ENCODE measurements at places on chromosomes 7 and 10. TPM values are rescaled to one million over a fixed set of nuclear protein-coding genes. Genes with fewer than 3 reads are reported as not detected.

- no peaks in the 10 kb centered on the region for H3K36me3 ChIP-seq
- H3K27ac ChIP-seq: peak overlapping the region; percentile 78
- no peaks in the 10 kb centered on the region for H3K4me1 ChIP-seq
- H3K4me3 ChIP-seq: peak overlapping the region; percentile 31
- no peaks in the 10 kb centered on the region for H3K27me3 ChIP-seq
- peak; percentile 84 for DNase-seq
These were observed 111.1 kb downstream of the TNS3 start for GRCh38 chr7:47470567-47471357.

- peak; percentile 7 for DNase-seq
- no peak overlapping the region for H3K27ac ChIP-seq
- no peaks in the 10 kb centered on the region for H3K4me1 ChIP-seq
- H3K36me3 ChIP-seq: no peaks in the 10 kb centered on the region
- H3K27me3 ChIP-seq: no peaks in the 10 kb centered on the region
These were observed 147.9 kb upstream of the FAM20C start for GRCh38 chr7:44541-44896.

- DNase-seq: no peak
- no peak overlapping the region for H3K4me3 ChIP-seq
- no peaks in the 10 kb centered on the region for H3K36me3 ChIP-seq
- H3K27me3 ChIP-seq: no peaks in the 10 kb centered on the region
These were observed 323.0 kb upstream of the PODXL start for GRCh38 chr7:131879424-131879823.

DNA sequence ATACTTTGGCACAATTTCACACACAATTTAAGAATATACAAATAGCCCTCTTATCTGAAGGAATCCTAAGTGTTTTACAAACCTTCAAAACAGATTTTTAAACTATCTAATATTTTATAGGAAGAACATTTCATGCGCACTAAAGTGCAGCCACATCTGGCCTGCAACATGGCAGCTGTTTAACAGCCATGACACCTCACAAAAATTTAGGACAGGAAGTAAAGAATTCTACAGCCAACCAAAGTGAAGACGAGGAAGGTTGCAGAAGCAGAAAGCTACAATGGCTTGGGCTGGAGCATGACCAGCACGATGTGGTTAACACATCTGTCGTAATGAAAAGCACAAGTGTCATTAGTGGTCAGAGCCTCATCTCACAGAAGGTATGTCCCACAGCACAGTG lies 238.1 kb downstream of the HPSE2 start:
- H3K27me3 ChIP-seq: no peaks in the 10 kb centered on the region
- H3K4me3 ChIP-seq: no peak overlapping the region
- no peak overlapping the region for H3K27ac ChIP-seq
- no peaks in the 10 kb centered on the region for H3K36me3 ChIP-seq

DNA sequence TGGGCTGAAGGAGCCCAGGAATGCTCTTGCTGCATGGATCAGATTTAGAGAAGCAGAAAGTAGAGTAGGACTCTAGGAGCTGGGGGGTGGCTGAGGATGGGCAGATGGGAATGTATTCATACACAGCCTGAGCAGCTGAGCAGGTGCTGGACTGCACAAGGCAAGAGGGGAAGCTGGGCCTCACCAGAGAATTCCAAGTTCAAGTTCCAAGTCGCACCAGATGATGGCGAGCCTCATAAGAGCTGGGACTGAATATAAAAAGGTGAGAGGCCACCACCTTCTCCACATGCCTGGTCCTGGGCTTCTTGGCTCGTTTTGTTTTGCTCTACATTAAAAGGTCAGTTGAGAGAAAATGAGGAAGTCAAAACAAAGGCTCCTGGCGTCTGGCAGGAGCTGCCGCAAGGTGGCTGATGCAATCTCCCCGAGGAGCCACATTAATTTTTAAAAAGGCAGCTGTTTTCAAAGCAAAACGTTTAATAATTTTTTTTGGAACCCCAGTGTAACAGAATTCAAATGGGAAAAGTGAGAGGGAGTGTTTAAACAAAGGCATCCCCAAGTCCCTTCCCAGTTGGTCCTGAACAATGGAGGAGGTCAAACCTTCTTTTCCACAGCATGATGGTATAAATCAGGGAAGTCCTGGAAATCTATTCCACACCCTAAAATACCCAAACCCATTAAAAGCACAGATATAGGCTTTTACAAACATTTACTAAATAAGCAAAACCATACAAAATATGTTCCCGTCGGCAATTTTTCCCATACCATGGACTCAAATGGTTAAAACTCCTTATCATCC lies 9.5 kb downstream of the CYREN start:
- H3K36me3 ChIP-seq: peaks cover 20% of the 10 kb centered on the region
- no peaks in the 10 kb centered on the region for H3K27me3 ChIP-seq

GRCh38 chr10:86556532-86556931 lies 34.9 kb upstream of the WAPL start:
- no peak overlapping the region for H3K4me3 ChIP-seq
- no peaks in the 10 kb centered on the region for H3K27me3 ChIP-seq
- DNase-seq: no peak
- no peak overlapping the region for H3K27ac ChIP-seq
- H3K36me3 ChIP-seq: no peaks in the 10 kb centered on the region

GRCh38 chr7:155222061-155222460 lies 75.6 kb upstream of the INSIG1 start:
- peak overlapping the region; percentile 87 for H3K27ac ChIP-seq
- H3K4me1 ChIP-seq: no peaks in the 10 kb centered on the region
- no peaks in the 10 kb centered on the region for H3K27me3 ChIP-seq
- DNase-seq: no peak
- H3K4me3 ChIP-seq: no peak overlapping the region
- no peaks in the 10 kb centered on the region for H3K36me3 ChIP-seq

DNA sequence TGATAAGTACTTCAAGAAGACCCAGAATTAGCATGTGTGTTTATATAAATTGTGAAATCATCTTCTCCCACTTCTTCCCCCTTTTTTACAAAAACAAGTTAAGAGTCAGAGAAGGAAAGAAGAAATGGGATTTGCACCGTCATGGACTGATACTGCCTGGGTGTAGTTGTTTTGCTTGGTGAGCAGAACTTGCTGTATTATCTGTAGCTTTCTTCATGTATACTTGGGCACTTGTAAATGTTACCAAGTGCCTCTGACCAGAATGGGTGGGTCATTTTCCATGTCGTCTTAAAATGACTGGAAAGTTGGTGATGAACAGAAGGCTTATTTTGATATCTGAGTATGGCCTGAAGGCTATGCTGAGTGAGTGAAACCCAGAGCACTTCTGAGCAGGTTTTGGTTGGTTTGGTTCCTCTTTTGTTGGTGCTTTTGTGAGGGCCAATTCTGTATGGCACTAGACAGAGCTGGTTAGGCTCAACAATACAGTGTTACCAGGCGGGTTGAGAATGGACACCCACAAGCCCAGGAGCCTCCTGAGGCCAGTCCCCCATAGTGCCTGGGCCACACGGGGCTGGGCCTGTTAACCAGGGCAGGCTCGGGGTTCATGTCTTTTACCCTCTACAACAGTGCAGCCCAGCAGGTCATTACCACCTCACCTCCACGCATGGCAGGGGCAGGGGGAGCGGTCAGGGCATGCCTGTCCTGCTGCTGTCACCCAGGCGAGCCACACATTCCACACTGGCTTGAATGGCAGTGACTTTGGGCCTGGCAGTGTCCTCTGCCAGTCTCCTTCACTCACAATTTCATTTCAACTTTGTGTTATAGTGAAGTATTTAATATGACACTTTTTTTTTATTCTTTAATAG lies 115.1 kb downstream of the CCNY start:
- H3K27ac ChIP-seq: peak overlapping the region; percentile 28
- H3K4me1 ChIP-seq: peaks cover 2% of the 10 kb centered on the region
- no peaks in the 10 kb centered on the region for H3K27me3 ChIP-seq
- H3K4me3 ChIP-seq: no peak overlapping the region

STEAP4 gene
- total RNA-seq: 25.8 TPM

ACHE gene
- total RNA-seq: 1.0 TPM

DNA sequence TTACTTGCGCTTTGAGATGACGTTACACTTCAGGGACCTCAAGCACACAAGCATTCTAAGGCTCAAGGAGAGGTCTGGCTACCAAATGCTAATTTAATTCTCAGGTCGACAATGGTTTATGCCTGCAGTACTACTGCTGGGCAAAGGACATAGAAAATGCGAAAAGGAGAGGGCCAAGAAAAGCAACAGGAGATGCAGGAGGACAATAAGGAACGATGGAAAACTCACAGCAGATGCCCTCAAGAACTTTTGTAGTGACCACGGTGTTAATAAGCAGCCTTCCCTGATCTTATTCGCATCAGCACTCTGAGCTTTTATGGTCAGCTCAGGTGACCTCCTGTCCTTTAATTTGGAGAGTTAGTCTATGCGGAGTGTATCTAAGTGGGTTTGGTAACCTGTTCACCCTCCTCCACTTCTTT lies 146.3 kb downstream of the GPR85 start:
- H3K27me3 ChIP-seq: peaks cover 3% of the 10 kb centered on the region
- no peaks in the 10 kb centered on the region for H3K4me1 ChIP-seq
- peak overlapping the region; percentile 61 for H3K27ac ChIP-seq
- peak overlapping the region; percentile 40 for H3K4me3 ChIP-seq
- no peaks in the 10 kb centered on the region for H3K36me3 ChIP-seq

Measured in right lobe of liver (tissue), 6 donors.